ENCODE measurements at places on chromosomes 1 and 21.

DNA sequence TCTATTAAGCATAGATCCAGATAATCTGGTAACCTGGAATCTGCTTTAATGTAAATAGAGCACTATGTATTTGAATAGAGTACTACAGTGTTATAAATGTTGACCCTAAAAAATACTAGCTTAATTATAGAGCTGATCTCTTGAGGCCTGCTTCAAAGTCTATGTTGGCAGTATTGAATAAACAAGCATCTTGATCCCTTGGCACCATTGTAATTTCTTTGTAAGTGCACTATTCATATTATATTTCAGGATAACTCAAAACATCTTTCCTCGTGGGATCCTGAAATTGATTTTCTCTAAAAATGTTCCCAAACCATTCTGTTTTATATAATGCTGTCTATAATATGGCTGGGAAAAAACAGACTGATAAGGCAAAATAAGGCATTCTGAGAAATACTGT, 10.8 kb downstream of the CTTNBP2NL start:
- no peak for DNase-seq

DNA sequence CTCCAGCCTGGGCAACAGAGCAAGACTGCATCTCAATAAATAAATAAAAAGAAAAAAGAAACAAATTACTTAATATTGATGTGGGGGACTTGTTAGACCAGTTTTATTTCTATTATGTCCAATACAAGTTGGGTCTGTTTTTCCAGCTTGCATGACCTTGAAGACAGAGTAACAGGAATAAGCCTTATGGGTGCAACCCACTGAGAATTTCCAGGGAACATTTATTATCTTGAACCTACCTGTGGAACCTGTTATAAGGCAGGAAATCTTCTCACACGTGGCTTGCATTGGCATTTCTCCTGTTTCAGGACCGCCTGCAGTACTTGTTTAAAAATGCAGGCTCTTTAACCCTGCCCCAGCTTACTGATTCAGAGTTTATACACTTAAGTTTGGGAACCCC, 64.0 kb downstream of the ZBTB17 start:
- DNase-seq = no peak

- DNase-seq = no peak
These were observed 41.5 kb upstream of the TENT5B start for GRCh38 chr1:27053977-27054753.

GRCh38 chr1:243218059-243218458, 37.0 kb downstream of the CEP170 start:
- DNase-seq = no peak

DNA sequence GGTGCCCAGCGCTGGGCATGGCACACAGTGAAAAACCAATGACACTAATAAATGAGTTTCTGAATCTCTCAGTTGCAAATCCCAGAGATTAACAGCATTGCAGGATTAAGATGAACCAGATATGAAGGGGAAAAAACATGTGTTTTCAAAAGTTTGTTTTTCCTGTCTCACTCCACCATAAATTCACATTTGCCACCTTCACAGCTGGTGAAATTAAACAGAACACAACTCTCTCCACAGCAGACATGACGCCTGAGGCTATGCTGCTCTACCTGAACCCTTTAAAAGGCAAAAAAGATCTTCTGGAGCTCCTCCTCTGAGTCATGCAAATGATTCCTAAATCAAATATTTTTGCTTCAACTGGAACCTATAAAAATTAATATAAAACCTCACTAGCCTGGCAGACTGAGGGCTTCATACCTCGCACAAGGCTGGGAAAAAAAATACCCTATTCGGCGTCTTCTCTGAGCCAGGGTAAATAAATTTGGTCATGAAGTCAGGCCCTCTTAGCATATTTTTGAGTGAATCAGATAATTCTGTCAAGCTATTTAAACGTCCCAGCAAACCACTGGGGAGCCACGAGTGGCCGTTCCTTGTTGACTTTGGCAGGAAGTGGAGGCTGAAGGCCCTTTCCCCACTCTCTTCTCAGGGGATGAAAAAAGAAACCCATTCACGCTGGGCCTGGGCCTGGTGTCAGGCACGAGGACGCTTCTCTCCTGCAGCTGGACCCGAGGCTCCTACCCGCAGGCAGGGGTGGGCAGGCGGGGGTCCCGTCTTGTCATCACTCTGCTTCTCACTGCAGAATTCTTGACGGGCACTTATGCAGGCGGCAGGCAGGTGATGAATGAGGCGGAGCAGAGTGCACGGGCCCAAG, 53.0 kb downstream of the DMRTB1 start:
- no peak for DNase-seq

GRCh38 chr1:161440312-161440894, 64.9 kb upstream of the FCGR2A start:
- peak; percentile 89 for DNase-seq

All from GM13976 (cell line).